ENCODE measurements at places on chromosomes 4 and X. TPM values are rescaled to one million over a fixed set of nuclear protein-coding genes. Genes with fewer than 3 reads are reported as not detected.

Gene CT47A7
- total RNA-seq: not detected

Gene ADAD1
- not detected for total RNA-seq

Gene LUZP4
- not detected for total RNA-seq

Gene POF1B
- total RNA-seq: not detected

Gene PPP2R3B
- 8.4 TPM for total RNA-seq
